H9 (cell line): ENCODE measurements at places on chromosomes 5 and 9.

DNA sequence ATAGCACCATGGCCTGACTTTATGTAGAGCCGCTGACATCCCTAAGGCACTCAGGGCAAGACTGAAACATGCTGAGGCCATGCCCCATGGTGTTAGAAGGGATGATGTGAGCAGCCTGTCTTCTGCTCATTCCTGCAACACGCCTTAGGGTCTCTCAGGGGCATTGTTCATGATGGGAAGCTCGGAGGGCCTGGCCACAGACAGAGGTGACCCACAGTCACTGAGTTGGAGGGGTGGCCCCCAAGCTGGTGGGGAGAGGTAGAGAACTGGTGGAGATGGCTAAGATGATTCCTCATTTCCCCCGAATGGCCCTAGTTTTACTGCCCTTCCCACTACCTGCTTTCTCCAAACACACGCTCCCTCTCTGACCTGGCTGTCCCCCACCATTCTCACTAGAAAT is 135.2 kb downstream of the BARX1 start:
- no peak for DNase-seq

DNA sequence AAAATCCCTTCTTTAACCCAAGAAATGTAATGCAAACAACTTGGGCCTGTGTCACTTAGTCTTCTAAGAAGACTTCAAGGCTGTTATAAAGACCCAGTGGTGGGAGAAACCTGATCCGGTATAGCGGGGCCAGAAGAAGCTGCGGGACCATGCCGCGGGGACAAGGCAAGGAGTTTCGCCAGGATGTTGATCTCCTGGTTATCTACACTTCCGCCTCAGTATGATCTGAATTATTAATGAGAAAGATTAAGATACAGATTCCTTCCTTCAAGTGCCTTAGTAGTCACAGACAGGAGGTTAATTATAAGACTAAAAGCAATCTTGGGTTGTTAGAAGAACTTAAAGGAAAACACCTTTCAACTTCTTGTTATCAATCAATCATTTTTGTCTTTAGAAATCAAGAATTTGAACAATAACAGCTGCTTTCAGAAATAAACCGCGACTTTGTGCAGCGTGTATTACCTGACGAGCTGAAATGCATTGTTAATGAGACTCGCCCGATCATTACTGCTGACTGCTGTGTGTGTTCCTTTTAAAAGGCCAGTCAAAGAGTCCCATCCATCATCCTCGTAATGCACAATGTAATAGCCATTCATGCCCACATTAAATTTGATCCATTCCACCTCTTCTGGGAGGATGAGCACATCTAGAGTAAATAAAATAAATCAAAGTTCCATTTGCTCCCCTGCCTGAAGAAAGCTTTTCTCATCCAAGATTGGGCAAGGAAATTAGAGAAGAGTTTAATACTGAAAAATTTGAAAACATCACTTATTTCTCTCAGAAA is 22.2 kb downstream of the ERAP1 start:
- DNase-seq, result no peak

- no peak for DNase-seq
Measured at GRCh38 chr9:68763104-68763503, 58.1 kb downstream of the PIP5K1B start.

DNA sequence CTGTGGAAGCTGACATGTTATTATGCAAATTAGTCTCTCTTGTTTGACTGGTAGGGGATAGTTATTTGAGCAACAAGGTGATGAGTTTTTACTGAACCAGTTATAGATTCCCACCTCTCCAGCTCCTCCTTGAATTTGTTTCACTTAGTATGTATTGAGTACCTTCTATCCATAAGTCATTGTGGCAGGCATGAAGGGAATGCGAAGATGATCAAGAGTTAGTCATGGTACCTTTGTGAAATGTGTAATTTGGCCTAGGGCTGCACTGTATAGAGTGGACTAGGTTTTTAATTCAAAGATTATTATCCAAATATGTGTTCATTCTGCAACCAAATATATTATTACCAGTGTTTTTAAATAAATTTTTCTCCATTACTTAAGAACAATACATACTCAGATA is 110.1 kb downstream of the HACD4 start:
- no peak for DNase-seq

- DNase-seq, result no peak
Measured at GRCh38 chr5:159947708-159948358, 31.6 kb downstream of the ADRA1B start.

- DNase-seq, result no peak
Measured at GRCh38 chr9:14249527-14249926, 64.4 kb downstream of the NFIB start.

GRCh38 chr9:134316449-134317160 is 9.7 kb upstream of the RXRA start:
- DNase-seq, result no peak
